Hepatocyte (in vitro differentiated cells): ENCODE measurements at places on chromosomes 16 and 17. TPM values are rescaled to one million over a fixed set of nuclear protein-coding genes. Genes with fewer than 3 reads are reported as not detected.

DNA sequence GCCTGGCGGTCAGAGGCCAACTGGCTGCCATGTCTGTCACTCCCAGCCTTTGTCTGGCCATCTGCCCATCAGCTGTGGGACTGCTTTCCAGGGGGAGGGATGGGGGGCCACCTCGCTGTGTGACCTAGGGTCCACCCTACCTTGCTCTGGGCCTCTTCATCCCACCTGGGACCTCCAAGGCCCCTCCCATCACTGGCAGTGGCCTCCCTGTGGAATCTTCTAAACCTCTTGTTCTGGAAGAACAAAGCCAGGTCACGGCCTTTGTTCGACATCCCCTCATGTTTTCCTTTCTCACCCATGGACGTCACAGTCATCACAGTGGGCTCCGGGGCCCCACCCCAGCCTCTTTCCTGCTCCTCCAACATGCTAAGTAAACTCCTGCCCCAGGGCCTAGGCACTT lies 24.0 kb downstream of the SPNS2 start:
- no peak for DNase-seq

DNA sequence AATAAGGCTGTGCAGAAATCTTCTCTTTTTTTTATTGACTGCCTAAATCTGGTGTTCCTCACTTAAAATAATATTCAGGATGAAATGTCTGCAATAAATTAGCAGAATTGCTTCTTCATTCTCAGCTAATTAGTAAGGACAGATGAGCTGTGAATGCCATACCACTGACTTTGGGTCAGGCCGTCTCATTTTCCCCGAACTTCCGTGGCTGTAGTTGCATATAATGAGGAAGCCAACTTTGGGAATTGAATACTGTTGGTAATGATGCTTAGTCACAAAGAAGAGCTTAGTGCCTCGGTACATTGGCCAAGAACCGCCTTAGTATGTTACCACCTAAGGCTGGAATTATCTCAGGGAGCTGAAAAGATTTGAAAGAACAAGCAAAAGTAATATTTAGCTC lies 47.6 kb downstream of the NUP93 start:
- DNase-seq = no peak

DNA sequence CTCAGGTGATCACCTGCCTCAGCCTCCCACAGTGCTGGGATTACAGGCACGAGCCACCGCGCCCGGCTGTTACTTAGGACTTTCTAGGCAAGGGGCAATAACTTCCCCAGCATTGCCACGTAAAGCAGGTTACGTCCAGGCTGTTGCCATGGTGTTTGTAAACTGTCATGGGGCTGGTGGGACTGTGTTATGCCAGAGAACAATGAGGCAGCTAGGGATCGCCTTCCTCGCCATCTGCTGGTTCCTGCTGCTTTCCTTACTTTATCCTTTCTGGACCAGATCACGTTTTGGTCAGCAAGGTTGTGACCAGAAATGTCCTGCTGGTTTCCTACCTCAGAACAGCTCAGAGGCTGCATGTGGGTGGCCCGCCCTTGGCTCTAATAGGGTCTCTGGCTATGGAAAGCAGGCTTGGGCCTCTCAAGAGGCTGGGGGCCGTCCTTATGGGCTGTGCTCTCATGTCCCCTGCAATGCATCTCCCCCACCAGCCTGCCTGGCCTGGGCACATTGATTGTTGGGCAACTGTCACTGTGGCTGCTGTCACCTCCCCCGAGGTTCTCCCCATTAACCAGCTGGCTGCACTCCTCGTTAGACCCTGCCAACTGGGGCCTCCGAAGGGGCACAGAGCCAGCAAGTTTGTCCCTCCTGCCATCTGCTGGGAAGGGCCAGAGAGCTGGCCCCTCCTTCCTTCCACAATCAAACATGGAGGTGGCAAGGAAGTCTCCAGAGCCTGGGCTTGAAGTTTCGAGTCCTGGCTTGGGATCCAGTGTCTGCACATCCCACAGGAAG lies 28.2 kb upstream of the ZC3H18 start:
- no peak for DNase-seq

DNA sequence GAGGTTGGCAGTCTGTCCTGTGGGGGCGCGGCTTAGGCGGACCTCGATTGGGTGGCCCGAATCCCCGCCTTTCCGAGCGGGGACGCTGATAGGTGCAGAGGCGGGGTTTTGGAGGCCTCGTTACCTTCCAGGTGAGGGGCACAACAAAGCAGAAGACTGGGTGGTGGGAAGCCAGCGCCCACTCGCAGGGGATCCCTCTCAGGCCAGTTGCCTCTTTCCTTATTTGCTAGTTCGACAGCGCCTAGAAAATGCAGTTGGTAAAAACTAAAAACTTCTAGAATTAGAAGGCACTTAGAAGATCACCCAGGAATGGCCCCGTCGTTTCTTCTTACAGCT lies 730 bp downstream of the KAT7 start:
- no peak for DNase-seq

DNA sequence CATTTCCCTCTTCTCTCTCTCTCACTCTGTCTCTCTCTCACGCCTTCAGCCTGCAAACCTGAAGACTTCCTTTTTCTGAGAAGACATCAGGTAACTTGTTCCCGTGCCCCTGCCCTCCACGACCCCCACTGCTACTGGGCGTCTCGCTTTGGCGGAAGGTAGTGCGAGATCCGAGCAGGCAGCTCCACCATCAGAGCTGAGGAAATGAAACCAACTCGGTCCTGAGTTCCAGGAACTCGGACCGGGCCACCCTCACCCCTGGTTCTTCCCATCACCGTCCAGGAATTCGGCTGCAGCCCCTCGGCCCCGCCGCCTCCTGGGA lies 585 bp downstream of the MLKL start:
- DNase-seq = no peak

DNA sequence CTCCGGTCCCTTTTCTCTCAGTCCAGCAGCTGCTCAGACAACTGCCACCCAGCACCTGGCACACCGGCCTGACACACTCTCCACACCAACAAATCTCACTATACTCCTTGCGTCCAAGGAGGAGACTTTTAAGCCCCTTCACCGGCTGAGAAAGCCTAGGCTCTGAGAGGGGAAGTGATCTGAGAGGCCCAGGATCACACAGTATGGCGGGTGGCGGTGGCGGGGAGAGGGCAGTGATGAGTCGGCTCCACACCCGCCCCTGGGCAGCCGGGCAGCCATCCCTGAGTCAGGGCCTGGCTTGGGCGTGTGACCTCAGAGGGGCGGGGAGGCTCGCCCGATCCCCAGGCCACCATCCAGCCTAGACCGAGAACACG lies 569 bp downstream of the FLII start:
- DNase-seq = peak; percentile 79

HS3ST6 gene
- total RNA-seq = not detected in 2 replicates

OR1F1 gene
- not detected in 2 replicates for total RNA-seq
